ENCODE measurements at places on chromosomes 3 and 15. TPM values are rescaled to one million over a fixed set of nuclear protein-coding genes. Genes with fewer than 3 reads are reported as not detected.

DNA sequence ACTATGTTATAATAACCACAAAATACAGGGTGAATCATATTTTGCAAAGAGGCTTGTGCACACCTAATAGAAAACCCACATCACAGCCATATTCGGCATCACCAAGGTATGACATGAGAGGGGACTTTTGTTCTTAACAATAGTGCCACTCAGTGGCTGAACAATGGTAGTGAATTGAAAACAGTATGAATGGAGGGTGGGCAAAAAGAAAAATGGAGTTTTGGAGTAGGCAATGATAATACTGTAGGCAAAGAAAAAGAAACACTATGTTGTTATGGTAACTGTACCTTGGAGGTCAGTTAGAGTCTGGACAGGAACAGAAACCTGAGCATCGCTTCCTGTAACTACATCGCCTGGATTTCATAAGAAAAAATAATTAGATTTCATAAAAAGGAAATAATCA is 348.6 kb downstream of the PLCL2 start:
- DNase-seq, result no peak

The ACAN gene
- 5.0 TPM for total RNA-seq

DNA sequence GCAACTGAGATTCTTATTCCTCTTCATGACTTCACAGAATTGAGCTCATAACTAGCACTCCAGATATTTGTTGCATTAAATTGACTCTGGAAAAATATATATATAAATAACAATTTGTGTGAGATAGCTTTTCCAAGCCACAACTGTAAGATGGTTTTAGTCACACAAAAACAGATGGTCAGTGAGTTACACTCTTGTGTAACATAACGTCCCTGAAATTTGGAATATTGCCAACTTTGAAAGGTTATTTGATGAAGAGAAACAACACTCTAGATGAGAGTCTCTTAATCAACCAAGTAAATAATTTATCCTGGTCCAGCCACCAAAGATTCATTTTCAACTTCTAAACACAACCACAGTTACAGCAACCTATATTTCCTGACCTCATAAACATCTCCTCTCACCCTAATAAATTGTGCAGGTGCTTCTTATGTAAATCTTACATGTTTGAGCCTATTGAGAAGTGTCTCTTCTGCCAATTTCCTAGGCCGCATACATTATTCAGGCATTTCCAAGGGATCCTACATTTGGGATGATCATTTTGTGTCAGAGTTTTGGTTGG is 84.9 kb upstream of the ACP3 start:
- no peak for DNase-seq

The ABI3BP gene
- total RNA-seq, result 103 TPM

GRCh38 chr3:182690172-182690571 is 103.1 kb upstream of the ATP11B start:
- DNase-seq, result no peak

DNA sequence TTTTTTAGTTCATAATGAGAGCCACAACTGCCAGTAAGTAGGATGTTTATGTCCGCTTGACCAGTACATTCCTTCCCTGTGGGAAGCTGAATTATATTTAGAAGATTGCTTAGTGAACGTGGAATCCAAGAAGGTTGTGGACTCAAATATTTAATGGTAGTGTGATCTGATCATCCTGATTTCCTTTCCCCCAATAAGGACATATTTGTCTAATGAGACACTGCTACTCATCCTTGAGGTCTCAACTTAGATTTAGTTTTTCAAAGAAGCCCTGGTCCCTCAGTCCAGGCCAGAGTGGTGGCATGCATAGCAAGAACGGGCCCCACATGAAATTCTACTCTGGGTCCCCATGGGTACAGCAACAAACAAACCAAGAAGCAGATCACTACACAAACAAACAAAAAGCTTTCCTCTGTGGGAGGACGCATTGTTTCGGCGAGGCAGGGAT is 60.8 kb downstream of the USP13 start:
- no peak for DNase-seq

GRCh38 chr3:24596626-24597025 is 102.0 kb upstream of the THRB start:
- DNase-seq, result no peak

Data from urinary bladder (tissue), 4 donors.